ENCODE measurements at places on chromosomes 6 and 20.

- DNase-seq, result no peak
These were observed 10.2 kb upstream of the DEFB125 start for GRCh38 chr20:77231-77630.

GRCh38 chr6:63716169-63716568 lies 80.6 kb downstream of the PHF3 start:
- DNase-seq, result no peak

- DNase-seq, result no peak
These were observed 24.4 kb downstream of the PCMTD2 start for GRCh38 chr20:64279826-64280459.

GRCh38 chr6:127397729-127398630 lies 54.6 kb upstream of the ECHDC1 start:
- no peak for DNase-seq

DNA sequence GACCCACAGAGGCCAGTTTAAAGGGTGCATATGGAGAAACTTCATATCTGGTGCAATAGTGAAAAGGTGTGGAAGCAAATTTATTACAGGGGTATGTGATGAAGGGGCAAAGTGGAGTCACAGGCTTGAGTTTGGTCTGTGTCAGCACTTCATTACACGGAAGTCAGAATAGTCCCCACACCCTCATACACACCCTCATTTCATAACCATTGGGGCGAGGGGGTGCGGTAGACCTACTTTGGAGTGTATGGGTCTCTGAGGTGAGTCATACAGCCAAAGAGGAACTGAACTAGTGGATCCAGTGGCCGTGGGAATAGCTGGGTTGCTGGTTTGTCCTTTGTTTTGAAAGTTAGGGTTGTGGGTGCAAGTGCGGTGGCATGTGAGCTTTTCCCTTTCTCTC lies 3.3 kb downstream of the TM9SF4 start:
- DNase-seq, result peak; percentile 69

GRCh38 chr6:27847706-27848105 lies 64.5 kb downstream of the OR2B2 start:
- no peak for DNase-seq

GRCh38 chr6:111942561-111942960 lies 69.3 kb upstream of the FYN start:
- DNase-seq, result no peak

- no peak for DNase-seq
These were observed 91.7 kb downstream of the GJA10 start for GRCh38 chr6:89985751-89986493.

- peak; percentile 72 for DNase-seq
These were observed 6.2 kb downstream of the LINC00237 start for GRCh38 chr20:21099751-21100577.

- DNase-seq, result peak; percentile 59
These were observed 197.0 kb downstream of the DLL1 start for GRCh38 chr6:170093658-170094596.

GRCh38 chr6:77040568-77041195 lies 422.6 kb downstream of the HTR1B start:
- no peak for DNase-seq

DNA sequence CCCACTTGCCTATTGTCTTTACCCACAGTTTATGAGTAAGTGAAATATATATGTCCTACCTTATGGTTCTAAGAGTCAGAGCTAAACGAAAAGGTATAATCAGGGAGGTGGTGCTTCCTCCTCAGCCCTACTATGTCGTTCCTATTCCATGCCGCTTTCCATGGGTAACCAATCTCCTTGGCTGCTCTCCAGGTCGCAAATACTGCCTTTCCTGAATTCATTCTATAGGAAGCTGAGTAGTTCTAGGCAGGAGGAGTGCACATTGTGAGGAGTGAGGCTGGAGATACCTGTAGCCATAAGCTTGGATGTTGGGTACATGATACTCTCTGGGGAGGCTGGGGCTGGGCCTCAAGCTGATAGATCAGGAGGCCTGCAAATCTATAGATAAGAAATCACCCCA lies 5.8 kb downstream of the IL20RA start:
- no peak for DNase-seq

GRCh38 chr6:89547281-89547680 lies 91.3 kb downstream of the LYRM2 start:
- DNase-seq, result no peak

DNA sequence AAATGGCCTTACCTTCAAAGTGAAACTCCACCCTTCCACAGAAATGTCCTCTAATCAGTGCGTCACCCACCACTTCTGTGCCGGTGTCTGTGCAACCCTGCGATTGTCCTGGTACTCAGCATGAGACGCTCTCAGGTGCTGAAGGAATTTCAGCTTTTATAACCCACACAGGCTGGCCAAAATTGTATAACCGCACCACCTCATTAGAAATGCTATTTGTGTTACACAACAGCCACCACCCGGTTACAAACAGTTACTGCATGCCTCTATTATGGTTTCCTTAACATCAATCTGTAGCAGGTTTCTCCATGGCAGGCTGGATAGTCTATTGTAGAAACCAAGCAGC lies 51.5 kb downstream of the SLC23A2 start:
- no peak for DNase-seq

GRCh38 chr6:137883400-137884148 lies 16.5 kb downstream of the TNFAIP3 start:
- DNase-seq, result no peak

DNA sequence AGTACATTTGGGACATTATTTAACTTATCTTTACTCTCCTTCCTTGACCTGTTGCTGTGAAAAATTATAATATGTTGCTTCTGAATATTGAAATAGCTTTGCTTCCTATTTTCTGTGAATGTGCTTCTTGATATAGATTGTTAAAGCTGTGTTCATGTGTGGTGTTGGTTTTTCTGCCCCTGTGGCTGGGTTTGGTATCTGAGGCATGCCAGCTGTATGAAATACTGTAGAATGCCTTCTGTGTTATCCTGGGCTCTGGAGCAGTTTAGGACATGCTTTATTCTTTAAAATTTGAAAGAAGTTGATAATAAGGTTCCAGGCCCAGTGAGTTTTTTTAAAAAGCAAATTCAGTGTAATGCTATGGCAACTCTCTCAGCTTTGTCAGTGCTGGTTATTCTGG lies 71.7 kb downstream of the HIVEP1 start:
- DNase-seq, result no peak

GRCh38 chr6:85401186-85402021 lies 48.5 kb upstream of the NT5E start:
- DNase-seq, result no peak

GRCh38 chr6:7235712-7236305 lies 77.2 kb downstream of the SSR1 start:
- no peak for DNase-seq

DNA sequence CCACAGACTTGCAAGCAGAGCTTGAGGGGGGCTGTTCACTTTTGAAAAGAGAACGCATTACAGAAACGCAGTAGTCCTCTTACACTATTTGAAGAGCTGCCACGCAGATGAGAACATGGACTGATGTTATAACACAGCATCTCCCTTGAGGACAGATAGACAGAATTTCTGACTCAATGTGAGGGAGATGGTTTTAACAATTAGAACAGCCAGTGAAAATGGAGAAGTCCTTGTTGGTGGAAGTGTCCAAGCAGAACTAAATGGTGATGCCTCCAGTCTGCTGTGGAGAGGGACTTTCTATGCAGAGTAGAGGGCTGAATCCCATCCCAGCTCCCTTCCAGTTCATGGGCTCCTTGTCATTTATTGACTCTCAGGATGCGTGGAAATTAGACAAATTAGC lies 100.0 kb downstream of the RREB1 start:
- DNase-seq, result no peak

- DNase-seq, result no peak
These were observed 76.5 kb upstream of the SUPT3H start for GRCh38 chr6:45454008-45454911.

DNA sequence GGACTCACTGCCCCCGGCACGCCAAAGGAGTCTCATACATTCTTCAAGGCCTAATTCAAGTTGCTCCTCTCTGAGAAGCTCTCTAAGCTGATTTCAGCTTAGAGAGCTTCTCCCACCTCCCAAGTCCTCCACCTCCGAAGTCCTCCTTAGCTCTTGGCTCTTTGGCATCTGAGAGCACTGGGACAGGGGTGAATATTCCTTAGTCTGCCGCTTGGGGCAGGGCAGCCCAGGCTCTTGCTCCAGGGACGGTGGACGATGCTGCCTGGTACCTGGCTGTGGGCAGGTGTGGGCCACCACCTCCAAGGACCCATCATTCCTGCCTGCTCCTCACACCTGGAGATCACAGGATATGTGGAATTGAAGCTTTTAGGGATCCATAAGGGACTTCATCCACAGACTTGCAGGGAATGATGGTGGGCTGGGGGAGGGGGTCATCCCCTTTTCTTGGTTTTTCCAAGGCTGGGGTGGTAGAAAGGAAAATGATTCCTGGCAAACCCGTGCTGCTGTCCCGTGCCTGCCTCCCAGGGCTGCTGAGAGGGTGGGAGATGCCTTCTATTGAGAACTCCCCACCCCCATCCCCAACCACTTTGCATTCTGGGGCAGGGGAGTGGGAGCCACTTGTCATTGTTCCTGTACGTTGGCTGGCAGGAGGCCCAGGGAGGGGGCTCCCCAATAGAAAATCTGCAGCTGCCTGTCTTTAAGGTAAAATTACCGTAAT lies 57.4 kb downstream of the ARHGAP40 start:
- no peak for DNase-seq

DNA sequence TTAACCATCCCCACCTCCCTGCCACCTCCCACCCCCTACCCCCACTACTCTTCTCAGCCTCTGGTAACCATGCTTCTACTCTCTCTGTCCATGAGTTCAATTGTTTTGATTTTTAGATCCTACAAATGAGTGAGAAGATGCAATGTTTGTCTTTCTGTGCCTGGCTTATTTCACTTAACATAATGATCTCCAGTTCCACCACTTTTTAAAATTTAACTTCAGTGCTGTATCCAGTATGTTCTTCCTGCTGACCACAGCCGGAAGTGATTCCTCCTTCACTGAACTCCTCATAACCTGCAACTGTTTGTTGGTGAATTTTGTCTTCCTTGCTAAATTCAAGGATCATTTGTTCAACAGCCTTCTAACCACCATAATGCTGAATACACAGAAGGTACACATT lies 3.9 kb downstream of the MAP7 start:
- no peak for DNase-seq

- DNase-seq, result no peak
These were observed 373.6 kb upstream of the NRSN1 start for GRCh38 chr6:23752414-23752813.

DNA sequence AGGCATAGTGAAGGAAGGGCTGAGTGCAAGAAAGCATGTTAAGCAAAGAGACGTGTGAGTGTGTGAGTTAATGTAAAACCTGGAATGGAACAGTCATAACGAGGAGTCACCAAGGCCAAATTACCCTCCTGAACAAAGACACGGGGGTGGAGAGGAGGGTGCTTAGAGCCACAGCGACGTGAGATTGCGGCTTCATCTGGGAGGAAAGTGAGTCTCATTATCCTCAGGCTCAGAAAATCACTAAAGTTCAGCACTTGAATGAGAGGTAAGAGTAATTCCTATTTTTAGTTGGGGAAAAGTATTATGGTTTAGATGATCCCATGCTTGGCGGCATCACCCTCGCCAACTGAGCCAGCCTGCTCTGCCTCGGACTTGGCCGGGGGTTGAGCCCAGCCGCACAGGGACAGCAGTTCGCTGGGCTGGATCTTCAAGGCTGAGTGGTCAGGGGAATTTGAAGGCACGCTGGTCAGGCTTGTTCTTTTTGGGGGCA lies 136.6 kb downstream of the DTNBP1 start:
- DNase-seq, result no peak

DNA sequence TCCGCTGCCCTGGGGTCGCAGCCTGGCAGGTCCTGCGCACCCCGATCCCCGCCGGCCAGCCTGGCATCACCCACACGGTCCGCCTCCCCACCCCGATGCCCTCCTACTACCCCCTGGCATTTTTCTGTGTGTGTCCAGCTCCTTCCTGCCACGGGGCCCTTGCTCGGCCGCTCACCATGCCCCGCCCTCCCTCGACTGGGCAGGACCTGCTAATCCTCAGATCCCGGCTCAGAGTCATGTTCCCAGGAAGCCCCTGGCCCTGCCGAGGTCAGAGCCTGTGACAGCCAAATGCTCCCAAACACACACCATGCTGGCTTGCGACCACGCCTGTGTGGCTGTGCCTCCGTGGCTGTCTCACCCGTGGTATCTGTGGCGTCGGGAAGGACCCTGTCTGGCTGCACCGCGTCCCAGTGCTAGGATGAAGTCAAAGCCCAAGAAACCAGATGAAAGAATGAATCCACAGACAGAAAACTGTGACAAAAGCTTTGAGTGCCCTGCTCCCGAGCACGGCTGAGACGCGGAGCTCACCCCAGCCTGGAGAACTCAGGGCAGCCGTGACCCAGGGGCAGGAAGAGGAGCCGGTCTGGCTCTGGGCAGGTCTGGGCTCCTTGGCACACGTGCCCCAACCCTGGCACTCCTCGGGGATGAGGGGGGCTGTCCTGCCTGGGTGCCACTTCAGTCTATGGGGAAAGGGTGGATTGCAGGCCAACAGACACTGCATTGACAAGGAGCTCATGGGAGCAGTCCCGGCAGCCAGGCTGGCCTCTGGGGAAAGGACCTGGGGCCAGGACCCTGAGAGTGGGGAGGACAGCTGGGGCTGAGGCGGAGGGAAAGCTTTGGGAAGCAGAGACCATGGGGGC lies 20.8 kb upstream of the SLCO4A1 start:
- DNase-seq, result no peak

DNA sequence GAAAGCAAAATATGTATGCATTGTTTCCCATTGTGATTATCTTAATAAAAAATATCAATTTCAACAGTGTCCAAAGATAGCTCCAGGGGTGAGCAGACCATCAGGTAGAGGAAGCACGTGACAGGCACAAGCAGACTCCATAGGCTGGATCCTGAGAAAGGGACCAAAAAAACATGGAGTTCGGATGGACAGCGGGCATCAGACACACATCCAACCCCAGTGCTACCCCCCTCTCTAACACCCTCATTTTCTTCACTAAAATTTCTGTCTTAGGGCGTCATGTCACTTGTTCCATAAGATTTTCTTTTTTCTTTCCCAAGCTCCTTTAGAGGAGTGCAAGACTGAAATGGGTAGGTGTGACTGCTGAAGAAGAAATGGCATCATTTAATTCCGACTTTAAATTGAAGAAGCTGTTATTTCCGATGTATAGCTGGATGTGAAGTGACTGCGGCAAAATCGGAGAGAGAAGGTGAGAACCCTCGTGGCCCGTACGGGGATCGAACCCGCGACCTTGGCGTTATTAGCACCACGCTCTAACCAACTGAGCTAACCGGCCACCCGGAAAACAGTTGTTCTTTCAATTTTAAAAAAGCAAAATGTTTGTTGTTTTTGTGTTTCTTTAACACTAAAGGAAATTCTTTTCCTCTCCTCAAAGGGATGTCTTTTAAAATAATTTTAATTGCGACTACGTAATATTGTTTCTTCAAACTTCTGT lies 10.3 kb upstream of the PRSS16 start:
- no peak for DNase-seq
